ENCODE measurements at places on chromosomes 1 and 21.

- DNase-seq = no peak
Measured at GRCh38 chr1:156693848-156694689, 11.3 kb downstream of the CRABP2 start.

DNA sequence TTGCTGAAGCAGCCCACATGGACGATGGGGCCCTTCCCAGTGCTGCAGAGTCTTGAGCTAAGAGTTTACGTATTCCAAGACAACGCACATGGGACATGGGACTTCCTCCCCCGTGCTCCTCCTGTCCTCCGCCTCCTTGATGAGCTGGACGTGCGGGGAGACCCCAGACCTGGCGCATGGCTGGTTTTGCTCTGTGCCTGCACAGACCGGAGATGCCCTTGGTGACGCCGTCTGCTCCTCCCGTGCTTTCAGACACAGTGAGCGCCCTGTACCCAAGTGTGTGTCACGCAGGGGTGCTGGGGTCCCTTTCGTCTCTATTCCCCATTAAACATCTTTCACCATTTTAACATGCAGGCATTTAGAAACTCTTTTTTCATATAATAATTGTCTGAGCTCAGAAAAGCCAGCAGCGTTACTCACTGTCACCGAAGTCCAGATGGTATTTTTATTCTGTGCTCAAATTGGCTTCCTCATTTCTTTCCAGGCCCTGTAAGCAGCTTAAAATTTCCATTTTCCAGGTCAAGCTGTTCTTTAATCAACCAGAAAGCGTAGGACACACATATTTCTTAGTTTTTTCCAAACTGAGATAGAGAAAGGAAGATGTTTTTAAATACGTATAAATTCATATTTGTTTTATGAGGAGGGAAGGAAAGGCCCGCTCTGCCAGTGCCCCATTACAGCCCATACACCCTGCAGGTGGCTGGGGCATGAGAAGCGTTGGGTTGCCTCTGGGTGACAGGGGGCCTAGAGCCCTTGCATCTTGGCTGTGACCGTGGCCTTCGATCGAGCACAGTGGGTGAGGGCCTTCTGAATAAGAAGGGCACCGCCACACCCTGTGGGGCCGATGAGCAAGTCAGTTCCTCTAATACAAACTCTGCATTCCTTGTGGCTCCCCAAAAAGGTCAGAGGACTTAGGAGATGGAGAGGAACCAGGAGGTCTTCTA is 17.9 kb upstream of the ZBTB21 start:
- DNase-seq = no peak

DNA sequence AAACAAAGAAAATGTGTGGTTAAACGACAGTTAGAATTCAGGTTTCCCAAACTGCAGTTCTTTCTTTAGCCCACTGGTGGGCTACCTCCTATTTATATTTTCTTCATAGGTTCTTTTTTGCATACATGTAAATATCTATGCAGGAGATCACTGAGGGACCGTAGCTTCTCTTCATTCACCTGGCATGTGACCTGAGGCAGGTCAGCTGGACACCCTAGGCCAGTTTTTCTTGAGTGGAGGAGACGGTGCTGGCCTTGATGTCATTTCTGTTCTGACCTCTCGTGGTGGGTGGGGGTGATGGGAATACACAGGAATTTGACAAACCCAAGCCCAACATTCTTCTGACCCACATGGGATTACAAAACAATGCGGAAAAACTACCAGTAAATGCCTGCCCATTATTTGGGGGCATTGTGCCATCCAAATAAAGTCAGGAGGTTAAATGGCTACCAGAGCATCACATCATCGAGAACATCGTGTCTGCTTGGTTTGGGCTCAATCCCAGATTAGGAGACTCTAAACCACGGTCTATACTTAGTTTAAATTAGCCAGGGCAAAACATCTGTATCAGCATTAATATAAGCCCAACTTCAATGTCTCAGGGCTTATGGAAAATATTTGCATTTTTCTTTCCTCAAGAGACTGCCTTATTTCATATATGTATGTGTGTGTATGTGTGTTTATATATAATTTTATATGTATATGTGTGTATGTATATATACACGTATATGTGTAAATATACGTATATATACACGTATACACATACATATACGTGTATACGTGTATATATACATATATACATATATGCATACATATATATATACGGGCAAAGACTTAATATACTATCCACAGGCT is 7.4 kb upstream of the IRF2BP2 start:
- no peak for DNase-seq

DNA sequence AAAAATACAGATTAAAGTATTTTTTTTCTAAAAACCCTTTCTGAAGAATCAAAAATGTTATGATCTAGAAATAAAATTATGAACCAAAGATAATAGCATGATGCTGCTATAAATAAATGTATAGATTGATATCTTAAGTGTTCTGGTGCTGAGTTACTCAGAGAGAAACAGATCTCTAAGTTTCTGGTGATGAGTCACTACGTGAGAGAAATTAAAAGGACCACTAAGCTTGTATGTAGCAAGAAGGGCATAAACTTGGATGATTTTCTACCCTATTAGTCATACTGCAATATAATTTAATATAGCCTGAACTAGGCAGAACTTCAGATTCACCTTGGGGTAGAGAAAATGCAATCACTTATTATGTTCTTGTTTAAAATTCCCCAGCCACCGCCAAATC is 514.8 kb downstream of the AMY1C start:
- DNase-seq = no peak

DNA sequence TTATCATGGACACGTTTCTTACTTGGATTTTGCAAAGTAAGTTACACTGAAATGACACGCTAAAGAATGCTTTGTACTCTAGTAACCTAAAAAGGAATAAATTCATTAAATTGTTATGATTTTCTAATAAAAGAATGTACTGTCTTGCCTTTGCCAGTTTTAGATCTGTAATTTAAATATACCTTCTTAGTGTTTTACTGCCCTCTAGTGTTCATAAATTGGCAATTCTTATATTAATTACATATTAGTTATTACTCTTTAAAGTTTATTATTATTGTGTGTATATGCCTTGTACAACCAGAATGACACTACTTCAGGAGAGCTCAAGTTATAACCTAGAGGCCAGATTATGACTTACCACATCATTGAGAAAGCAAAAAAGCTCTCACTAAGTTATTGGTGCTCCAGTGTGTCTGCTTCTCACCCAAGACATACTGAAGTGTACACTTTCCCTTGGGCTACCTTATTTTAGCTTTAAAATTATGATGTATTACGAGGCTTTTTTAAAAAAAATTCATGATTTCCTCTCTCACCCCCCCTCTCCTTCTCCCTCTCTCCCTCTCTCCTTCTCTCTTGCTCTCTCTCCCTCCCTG is 169.9 kb downstream of the HS2ST1 start:
- DNase-seq = no peak

DNA sequence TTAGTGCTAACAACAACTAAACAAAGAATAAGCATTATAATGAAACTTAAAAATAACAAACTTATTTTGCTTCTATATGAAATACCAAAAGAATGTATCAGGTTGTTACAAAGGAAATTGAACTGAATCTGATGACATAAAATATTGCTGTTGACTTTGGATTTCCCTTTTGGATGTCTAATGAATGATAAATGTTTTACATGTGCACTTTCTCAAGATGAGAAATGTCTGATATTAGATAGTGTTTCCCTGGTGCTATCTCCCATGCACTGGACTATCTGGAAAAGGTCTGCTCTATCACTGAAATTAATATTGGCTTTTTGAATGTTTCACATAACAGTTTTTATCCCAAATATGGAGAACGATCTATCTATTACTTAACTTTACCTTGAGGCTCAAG is 179.9 kb downstream of the HMCN1 start:
- no peak for DNase-seq

DNA sequence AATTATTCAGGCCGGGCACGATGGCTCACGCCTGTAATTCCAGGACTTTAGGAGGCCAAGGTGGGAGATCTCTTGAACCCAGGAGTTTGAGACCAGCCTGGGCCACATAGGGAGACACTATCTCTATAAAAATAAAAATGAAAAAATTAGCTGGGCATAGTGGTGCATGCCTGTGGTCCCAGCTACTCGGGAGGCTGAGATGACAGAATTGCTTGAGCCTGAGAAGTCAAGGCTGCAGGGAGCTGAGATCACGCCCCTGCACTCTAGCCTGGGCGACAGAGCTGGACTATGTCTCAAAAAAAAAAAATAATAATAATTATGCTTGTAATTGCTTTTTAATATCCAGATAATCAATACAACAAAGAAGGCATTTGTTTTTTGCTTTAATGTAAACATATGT is 91.3 kb downstream of the RIPK4 start:
- DNase-seq = no peak

GRCh38 chr1:72186733-72187307 is 95.5 kb downstream of the NEGR1 start:
- no peak for DNase-seq

DNA sequence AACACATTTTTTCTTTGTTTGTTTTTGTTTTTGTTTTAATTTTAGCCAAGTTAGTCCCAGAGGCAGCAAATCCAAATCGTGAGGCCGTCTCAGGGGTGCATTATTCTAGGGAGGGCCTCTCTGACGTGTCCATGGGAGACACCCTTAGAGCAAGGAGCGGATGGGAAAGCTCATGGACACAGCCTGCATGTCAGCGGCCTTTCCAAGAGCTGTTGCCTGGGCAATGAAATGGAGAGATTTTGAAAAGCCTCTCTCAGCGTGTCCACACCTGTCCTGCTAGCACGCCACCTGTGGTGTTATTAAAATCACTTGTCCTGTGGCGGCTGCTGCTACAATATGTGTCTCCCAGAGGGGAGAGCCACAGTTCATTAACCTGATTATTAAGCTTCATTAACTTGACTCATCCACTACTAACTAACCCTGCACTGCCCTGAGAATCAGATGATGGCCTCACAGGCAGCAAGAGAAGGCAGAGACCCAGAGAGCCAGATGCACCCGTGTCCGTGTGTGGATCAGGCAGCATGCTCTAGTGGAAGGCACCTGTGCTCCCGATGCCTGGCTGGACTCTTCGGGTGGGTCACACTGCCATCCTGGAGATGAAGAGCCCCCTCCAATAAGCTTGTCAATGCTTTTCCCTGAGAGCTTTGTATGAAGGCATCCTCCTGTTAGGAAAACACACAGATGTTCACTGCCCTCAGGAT is 133.3 kb downstream of the PGBD5 start:
- DNase-seq = no peak

- peak; percentile 20 for DNase-seq
Measured at GRCh38 chr1:116127123-116127847, 16.1 kb downstream of the MAB21L3 start.

GRCh38 chr1:12549460-12550349 is 68.3 kb downstream of the DHRS3 start:
- peak; percentile 44 for DNase-seq

DNA sequence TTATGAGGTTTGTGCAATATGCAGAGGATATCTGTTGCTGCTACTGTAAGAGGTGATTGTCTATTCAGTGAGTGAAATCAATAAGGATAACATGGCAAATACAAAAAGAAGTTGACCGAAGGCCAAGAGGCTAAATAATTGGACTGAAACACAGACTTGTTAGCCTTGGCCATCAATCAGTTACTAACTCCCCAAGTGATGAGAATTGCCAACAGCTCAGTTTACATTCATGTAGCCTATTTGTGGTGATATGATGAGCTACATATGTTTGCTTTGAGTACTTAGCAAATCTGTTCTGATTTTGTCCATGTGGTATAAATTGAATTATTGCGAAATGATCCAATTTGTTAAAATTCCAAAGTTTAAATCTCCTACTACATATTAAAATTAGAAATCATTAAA is 68.6 kb upstream of the VAV3 start:
- no peak for DNase-seq

- DNase-seq = no peak
Measured at GRCh38 chr21:34105947-34106541, 32.7 kb downstream of the MRPS6 start.

- no peak for DNase-seq
Measured at GRCh38 chr21:14858311-14858710, 206.5 kb downstream of the NRIP1 start.

DNA sequence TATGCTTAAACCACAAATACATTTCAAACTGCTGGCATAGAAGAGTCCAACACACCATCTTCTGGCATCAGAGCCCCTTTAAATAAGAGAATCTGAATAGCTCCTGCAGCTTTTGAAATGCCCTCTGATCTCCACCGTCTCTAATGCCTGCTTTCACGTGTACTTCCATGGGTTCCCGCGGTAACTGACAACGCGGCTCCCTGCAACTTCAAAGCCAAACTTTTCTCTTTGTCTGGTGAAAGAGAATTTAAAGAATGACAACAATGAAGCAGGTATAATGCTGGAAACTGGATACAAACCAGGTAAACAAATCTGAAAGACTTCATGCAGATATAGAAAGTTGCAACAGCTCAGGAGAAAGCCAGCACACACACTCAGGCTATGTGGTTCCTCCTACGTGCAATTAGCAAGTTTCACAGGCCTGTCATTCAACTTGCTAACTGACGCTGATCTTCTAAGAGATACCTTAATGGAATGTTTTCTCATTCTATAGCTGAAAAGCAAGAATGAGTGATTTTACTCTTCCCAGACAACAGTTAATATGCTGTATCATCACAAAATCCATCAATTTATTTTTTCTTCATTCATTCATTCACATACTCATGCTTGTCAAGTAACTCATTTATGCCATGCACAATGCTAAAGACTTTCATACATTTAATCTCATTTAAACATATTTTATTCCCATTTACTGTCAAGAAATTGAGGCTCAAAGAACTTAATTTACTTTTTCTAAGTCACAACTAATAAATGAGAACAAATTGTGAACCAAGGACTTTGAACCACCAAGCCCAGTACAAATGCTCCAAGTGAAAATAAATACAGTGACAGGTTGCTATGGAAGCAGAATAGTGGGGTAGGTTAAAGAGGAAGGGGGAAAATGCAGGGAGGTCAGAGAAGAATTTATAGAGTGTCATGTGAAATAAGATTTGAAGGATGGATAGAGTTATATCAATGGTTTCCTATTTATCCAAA is 202.7 kb upstream of the SNX7 start:
- no peak for DNase-seq

- no peak for DNase-seq
Measured at GRCh38 chr1:62688687-62689085, 500 bp upstream of the DOCK7 start.

GRCh38 chr1:104760017-104760416 is 1010.3 kb downstream of the AMY1C start:
- no peak for DNase-seq

DNA sequence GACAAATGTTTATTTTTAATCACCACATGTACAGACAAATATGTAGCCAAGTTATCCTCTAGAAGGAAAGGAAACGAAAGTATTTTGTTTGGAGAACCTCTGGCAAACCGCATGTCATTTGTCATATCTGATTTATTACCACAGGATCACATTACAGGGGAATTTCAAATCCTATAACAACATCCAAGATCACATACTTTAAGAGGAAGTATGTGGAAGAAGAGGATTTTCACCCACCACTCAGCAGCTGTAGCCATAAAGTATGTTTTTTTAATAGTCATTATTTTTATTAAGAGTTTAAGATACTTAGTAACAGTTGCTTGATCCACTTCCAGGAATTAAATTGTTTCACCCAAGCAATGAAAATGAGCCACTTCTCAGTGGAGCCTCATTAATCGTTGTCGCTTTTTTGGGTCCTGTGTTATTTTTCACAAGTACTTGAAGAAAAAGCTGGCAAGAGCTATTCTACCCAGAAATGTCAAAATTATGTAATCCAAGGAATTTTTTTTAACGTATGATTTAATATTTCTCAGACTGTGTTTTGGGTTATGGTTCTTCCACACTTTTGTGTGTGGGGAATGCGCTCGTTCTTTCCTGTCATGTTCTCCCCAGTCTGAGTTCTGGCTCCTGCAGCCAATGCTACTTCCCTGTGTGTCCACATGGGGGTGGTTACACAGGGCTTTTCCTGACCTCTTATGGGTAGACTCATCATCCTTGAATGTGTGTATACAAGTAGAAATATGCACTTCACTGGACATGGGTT is 6.9 kb downstream of the SERTAD4 start:
- DNase-seq = no peak

- DNase-seq = no peak
Measured at GRCh38 chr1:4061521-4062031, 161.5 kb upstream of the C1orf174 start.

All from stimulated activated naive CD8-positive, alpha-beta T cell treated with anti-CD3 and anti-CD28 coated beads, Interleukin-15, Interleukin-2, amounts not matched to agents 100 U/mL and 50 U/mL, for 24 hours (primary cell).